ENCODE measurements at places on chromosomes 3 and 15. TPM values are rescaled to one million over a fixed set of nuclear protein-coding genes. Genes with fewer than 3 reads are reported as not detected.

Gene AMIGO3
- total RNA-seq: not detected

Gene HDDC3
- 6.7 TPM for total RNA-seq

Gene THUMPD3
- total RNA-seq: 27.8 TPM

Gene TXNRD3
- total RNA-seq: 23.7 TPM

Gene ITGA11
- 15.8 TPM for total RNA-seq

Gene ARL13B
- total RNA-seq: 12.5 TPM

Gene ARHGAP31
- 21.4 TPM for total RNA-seq

Gene GPR149
- not detected for total RNA-seq

Gene MESD
- 14.1 TPM for total RNA-seq

Gene GP9
- total RNA-seq: not detected

Gene NOX5
- 0.45 TPM for total RNA-seq

Gene CHST13
- 0.33 TPM for total RNA-seq

Gene CHRNA3
- 3.3 TPM for total RNA-seq

Gene PP2D1
- total RNA-seq: not detected

Gene ANXA2
- total RNA-seq: 382 TPM

Gene TEX55
- not detected for total RNA-seq

Gene TMEM207
- total RNA-seq: not detected

Gene B2M
- 1,473 TPM for total RNA-seq

Gene DPPA4
- not detected for total RNA-seq

Gene LRRC31
- total RNA-seq: not detected

Gene TTLL13
- not detected for total RNA-seq

Gene PLSCR5
- total RNA-seq: not detected

Gene CTDSPL
- total RNA-seq: 49.5 TPM

Gene ROPN1
- not detected for total RNA-seq

Gene DUOX1
- total RNA-seq: 0.63 TPM

Gene INSYN1
- 27.4 TPM for total RNA-seq

Gene TUSC7
- total RNA-seq: not detected

Gene ZPLD1
- 0.26 TPM for total RNA-seq

Gene MST1R
- total RNA-seq: 3.1 TPM

Gene CLDN11
- total RNA-seq: 3.0 TPM

Gene PDCD7
- total RNA-seq: 33.4 TPM

Gene CACNA2D2
- 0.99 TPM for total RNA-seq

Gene PODXL2
- total RNA-seq: 1.9 TPM

Gene DZIP1L
- 15.8 TPM for total RNA-seq

Gene DUOXA2
- total RNA-seq: not detected

Gene ESYT3
- 1.1 TPM for total RNA-seq

Gene ADAMTS9
- 56.7 TPM for total RNA-seq

Gene IL5RA
- 1.2 TPM for total RNA-seq
